ENCODE measurements at places on chromosomes 16 and 17.

DNA sequence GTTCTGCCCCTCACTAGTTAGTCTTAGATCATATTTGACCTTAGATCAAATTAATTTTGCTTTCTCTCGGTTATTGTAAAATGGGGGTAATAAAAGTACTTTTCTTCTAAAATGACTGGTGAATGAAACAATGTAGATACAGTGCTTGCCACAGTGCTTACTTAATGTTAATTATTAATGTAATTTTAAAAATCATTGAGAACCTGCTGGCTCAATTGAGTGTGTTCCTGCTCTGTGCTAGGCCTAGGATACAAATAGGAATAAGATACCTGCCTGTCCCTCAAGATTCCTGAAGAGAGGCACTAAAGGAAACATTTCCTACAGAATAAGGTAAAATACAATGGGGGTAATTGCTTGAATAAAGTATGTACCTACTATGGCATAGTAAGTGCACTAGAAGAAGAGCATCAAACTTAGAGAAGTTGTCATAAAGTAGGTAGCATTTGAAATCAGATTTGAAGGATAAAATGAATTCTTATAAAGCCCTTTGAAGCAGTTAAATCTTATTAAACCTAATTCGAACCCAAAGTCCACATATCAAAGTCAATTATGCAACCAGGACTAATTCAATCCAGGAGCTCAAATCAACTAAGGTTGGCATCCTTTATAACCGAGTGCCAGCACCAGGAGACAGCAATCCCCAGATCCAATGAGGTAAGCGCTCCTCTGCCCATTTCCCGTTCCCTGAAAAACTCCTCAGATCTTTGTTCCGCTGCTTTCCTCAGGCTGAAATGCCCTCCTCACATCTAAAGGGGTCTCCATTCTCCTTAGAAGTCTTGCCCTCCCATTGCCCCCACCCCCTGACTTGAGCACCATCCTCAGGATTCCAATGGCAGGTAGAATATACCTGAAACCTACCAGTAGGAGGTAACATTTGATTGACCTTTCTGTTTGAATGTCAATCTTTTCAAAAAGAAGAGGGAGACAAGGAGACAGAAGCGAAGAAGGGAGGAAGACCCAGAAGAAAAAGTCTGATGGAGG lies 2.4 kb upstream of the MED13 start:
- no peak for DNase-seq

DNA sequence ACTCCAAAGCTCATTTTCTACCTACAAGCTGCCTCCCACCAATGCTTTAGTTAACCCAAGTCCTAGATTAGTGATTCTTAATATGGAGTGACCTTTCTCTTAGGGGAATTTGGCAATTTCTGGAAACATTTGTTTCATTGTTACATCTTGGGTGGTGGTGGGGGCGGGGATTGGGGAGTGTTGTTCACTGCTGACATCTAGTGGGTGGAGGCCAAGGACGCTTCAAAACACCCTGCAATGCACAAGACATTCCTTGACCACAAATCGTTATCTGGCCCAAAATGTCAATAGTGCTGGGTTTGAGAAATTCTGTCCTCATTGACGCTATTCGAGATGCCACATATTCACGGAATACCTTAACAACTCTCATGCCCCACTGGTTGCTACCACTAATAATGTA lies 282.9 kb downstream of the RBFOX1 start:
- DNase-seq: no peak

GRCh38 chr17:69460963-69461922 lies 46.7 kb downstream of the MAP2K6 start:
- DNase-seq: no peak

DNA sequence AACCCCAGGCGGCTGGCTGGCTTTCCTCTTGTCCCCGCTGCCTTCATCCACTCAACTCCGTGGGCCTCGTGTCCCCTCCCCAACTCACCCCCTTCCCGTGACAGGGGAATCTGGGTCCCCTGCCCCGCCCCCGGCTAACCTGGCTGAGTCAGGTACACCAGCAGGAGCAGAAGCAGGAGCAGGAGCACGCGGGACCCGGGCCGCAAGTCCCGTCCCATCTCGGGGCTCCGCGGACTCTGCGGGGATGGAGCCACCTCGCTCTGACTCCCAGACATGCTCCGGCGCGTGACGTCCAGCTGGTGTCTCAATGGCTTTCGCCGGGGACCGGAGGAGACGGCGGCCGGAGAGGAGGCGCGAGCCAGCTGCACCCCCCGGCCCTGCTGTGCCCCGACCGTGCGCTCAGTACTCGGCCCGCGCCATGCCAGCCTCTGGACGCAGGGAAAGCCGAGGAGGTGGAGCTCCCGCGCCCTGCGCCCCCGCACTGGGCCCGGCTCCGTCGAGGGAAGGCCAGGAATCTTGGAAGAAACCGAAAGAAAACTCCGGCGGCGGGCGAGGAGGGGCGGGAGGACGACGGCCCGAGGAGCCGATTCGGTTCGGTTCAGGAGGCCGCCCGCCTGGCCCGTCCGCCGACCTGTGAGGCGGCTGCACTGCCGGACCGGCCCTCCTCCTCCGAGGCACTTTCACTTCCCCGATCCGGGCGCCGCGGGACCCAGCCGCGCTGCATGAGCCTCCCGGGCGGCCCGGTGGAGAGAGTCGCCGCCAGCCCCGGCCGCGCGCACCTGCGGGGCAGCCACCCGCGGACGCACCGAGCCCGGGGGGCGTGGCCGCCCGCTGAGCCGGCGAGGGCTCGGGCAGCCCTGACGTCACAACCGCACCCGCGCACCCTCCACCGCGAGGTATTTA lies at the start of the genes CXCL16 and ZMYND15:
Gene CXCL16, minus strand, starts transcription at position 807 of the 903 bp plus-strand sequence. Its CDS starts 589 bp downstream, at position 218.
Gene ZMYND15, plus strand, starts transcription at position 712 of the 903 bp plus-strand sequence. CDS start 716 bp downstream, outside the sequence.
- DNase-seq: peak; percentile 62

GRCh38 chr16:89123831-89124100 lies 30.1 kb downstream of the ACSF3 start:
- no peak for DNase-seq

DNA sequence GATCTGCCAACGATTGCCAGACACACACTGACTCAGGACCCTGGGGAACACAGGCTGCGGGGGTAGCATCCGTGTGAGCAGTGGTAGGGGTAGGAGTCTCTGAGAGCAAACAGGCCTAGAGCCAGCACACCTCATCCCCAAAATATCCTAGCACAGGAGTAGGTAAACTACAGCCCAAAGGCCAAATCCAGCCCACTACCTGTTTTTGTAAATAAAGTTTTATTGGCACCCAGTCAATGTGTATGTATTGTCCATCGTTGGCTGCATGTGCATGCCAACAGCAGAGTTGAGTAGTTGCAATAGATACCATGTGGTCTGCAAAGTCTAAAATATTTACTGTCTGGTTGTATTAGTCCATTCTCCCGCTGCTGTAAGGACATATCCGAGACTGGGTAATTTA lies 55.5 kb upstream of the GPRC5B start:
- no peak for DNase-seq

- no peak for DNase-seq
Measured at GRCh38 chr16:83453977-83454376, 353.8 kb upstream of the HSBP1 start.

DNA sequence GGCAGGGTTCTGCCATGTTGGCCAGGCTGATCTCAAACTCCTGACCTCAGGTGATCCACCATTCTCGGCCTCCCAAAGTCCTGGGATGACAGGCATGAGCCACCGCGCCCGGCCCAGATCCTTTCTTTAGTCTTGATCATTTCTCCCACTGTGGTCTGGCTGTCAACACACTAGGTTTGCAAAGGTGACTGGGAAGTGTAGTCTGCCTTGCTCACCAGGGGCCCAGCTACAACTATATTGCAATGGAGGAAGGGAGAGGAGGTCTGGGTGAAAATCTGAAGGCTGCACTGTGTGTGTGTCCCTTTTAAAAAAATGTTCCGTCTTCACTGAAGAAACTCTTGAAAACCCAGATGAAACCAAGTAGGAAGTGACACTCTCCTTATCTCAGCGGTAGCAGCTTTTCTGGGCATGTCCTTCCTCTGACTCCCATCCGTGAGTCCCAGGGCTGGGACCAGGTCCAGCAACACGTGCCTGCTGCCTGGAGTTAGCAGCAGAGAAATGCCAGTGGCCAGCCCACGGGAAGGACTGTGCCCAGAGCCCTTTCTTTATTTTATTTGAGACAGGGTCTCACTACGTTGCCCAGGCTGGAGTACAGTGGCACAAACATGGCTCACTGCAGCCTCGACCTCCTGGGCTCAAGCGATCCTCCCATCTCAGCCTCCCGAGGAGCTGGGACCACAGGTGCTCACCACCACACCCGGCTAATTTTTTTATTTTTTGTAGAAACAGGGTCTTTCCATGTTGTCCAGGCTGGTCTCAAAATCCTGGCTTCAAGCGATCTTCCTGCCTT lies 17.8 kb upstream of the KIF19 start:
- no peak for DNase-seq

DNA sequence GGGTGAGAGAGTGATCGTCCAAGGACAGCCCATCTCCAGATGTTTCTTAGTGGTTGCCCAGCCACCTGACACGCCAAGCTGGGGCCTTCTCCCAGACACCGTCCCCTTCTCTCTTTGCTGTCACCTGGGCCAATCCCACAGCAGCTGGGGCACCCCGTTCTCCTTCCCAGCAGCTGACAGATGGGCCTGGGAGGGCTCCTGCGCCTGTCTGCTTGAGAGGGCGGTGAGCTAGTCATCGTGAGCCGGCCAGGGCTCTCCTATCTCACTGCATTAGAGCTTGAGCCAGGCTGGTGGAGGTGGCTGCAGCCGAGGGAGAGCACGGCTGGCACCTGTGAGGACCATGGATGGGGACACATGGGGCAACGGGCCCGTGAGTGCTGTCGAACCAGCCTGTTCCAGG lies 41.2 kb downstream of the RAB11FIP3 start:
- no peak for DNase-seq

- DNase-seq: no peak
Measured at GRCh38 chr16:49473773-49474172, 100.2 kb downstream of the C16orf78 start.

DNA sequence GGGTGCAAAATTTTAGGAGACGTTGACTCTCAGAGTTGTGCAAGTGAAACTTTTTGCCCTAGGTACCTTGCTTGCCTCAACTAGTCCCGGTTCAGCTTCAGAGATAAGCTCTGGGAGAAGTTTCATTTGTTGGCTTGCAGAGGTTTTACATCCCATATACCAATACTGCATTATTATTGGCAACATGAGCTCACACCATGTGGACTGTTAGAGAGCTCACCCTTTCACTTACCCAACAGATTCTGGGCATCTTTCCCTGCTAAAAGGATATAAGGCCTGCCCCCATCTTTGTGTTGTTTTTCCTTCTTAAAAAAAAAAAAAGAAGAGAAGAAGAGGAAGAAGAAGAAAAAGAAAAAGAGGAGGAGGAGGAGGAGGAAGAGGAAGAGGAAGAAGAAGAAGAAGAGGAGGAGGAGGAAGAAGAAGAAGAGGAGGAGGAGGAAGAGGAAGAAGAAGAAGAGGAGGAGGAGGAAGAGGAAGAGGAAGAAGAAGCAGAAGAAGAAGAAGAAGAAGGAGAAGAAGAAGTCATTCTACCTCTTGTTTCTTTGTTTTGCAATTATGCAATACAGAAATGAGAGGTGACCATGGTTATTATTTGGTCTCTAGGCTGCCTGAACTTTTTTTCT lies 292.6 kb upstream of the IRX3 start:
- no peak for DNase-seq

GRCh38 chr17:48030531-48030930 lies 7.1 kb downstream of the COPZ2 start:
- no peak for DNase-seq

DNA sequence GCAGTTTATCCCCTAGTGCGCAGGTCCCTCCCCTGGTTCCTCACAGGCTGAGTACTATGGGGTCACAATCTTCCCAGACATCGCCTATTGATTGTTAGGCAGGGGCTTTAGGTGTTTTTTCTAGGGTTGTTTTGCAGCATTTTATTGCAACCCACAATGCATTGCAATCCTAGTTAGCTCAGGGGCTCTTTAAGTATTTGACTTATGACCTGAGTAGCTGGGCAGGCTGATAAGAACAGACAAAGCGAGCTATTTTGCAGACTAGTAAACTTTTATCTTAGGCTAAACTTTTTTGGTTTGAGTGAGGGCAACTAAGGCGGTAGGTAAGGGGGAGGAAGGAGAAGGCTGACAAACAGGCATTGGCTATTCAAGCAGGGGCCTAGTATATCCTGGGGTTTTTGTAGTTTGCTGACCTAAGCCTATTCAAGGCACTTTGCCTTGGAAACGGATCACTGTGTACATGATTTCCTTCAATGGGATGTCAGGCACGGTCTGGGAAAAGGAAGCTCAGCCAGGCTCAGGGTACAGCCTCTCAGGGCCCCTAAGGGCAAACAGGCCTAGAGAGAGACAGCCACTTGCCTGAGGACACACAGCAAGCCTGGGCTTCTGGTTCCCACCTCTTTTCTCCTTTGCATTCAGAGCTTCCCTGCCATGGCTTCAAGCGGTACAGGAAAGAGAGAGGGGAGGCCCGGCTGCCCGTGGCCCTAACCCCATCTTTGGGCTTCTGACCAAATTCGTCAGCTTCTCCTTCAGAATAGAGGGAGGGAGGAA lies 6.4 kb downstream of the DRC7 start:
- DNase-seq: no peak
